Activated CD4-positive, alpha-beta T cell treated with anti-CD3 and anti-CD28 coated beads, Interleukin-2, Interleukin-4, amounts not matched to agents 100 ng/mL and 50 ng/mL, durations not matched to agents 16 hours and 8 hours (primary cell): ENCODE measurements at places on chromosomes 4 and X.

- DNase-seq = no peak
Measured at GRCh38 chr4:159173886-159174285, 71.0 kb downstream of the RAPGEF2 start.

DNA sequence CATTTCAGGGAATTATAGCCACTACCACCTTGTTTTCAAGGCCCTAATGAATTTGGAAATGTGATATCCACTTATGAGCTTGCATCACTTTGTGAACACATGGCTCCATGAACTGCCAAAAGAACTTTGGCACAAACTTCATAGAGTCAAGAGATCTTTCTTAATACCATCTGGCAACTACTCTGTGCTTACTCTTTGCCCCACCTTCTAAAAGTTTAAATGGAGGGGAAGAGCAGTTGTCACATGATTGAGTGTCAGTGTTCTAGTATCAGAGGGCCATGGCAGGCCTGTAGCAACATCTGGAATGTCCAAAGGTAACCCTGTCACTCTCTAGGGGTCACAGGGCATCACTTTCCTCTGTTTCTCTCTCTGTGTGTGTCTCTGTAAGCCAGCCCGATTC is 2.6 kb upstream of the ADH1B start:
- DNase-seq = no peak

DNA sequence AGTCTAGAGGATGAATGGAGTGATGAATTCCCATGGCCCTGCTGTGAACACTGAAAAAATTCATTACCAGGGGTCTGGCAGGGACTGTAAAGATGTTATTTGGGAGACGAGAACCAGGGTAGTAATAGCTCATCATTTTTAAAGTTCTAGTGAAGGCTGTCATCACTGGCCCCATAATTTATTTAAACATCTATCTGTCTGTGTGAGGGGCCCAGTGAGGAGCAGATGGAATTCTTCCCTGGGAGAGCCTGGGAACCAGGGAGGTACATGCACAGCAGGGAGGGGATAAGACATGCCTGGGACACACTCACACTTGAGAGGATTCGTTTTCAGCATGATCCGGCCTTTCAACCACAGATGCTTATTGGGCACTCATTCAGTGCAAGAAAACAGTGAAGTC is 162.0 kb downstream of the PDGFRA start:
- DNase-seq = no peak

DNA sequence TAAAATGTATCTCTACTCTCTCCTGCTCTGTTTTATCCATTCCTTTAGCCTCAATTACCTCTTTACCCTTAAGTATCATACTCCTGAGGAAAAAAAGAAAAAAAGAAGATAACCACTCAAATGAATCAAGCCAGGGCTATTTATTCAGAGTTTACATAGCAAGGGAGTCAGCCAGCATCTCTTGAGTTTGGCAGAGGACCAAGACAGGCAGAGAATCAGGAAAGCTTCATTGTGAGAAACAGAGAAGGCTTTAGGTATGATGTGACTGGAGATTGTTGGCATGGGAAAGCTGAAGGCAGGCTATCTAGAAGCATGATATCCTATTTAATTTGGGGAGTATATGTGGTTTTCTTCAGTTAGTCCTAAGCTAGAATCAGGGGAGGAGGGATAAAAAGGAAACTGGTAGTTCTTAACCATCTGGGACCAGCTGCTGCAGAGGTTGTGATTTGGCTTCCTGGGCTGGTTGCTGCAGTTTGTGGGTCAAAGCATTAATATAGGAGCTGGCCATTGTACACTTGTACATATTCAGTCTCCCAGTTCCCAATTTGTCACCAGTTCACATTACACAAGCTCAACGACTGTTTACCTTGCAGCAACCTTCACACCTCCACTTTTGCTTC is 11.2 kb downstream of the APELA start:
- no peak for DNase-seq

- no peak for DNase-seq
Measured at GRCh38 chr4:146165840-146166239, 9.7 kb upstream of the LSM6 start.

GRCh38 chr4:158811704-158812103 is 42.9 kb downstream of the FNIP2 start:
- DNase-seq = no peak

DNA sequence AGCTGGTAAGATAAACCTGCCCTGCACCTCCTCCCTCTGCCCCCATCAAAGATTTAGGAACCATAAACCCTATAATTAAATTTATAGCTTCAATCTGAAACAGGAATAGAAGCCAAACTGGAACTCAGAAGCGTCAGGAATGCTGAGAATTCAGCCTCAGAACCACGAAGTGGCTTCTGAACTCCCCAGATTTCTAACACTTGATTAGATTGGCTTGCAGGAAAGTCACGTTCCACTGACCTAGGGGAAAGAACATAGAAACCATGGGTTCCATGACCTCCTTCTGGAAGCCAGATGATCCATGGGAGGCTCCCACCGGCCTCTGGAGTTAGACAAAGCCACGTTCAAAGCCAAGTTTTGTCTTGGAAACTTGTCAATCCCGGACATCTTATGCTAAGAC is 356.5 kb downstream of the MID1IP1 start:
- no peak for DNase-seq

DNA sequence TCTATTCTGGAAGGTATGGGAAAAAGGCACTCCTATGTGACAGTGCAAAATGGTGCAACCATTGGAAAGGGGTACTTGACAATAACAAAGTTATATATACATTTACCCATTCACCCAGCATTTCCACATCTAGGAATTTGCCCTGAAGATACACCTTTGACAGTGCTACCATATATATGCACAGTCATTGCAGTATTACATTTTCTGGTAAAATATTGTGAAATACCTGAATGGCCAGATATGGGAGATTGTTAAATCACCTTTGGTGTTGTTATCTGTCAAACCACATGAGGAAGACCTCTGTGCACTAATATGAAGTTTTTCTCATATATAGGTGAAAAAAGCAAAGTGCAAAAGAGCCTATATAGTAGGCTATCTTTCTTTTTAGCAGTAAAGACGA is 53.5 kb downstream of the SMAD1 start:
- no peak for DNase-seq

GRCh38 chr4:156109943-156110900 is 156.6 kb upstream of the CTSO start:
- no peak for DNase-seq

DNA sequence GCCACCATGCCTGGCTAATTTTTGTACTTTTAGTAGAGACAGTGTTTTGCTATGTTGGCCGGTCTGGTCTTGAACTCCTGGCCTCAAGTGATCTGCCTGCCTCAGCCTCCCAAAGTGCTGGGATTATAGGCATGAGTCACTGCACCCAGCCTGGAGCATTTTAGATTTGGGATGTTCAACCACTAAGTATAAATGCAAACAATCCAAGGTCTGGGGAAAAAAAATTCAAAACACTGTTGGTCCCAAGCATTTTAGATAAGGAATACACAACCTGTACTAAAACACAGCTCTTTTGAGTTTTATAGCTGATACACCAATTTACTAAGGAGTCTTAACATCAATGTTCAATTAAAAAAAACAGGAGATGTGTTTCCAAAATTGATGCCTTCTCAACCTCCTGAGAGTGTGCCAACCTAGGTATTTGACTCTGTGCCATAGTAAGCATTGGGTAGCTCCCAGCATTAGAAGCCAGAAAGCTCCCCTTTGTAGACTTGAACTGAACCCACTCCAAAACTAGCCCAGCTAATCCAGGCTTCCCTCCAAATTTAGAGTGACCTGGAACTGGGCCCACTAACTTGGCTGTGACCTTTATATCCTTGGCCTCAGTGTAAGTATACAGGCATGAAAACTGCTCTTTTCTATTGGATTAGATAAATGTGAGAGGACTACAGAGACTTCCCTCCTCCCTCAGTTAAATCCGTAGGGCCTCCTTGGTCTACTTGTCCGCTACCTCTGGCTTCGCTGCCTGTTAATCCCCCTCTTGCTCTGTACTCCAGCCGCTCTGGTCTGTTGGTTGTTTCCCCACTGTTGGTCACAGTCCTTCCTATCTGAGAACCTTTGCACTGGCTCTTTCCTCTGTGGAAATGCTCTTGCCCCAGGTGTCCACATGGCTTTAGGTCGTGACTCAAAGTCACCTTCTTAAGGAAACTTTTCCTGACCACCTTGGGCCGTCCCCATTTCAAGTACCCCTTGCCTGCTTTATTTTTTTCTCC is 77.6 kb downstream of the CCKAR start:
- DNase-seq = no peak

- DNase-seq = no peak
Measured at GRCh38 chr4:10891866-10892265, 207.3 kb upstream of the CLNK start.

- no peak for DNase-seq
Measured at GRCh38 chr4:42327323-42327722, 70.0 kb upstream of the SHISA3 start.

GRCh38 chr4:140094438-140095420 is 59.3 kb downstream of the MAML3 start:
- DNase-seq = no peak

GRCh38 chrX:41085512-41085877 is 250 bp downstream of the USP9X start:
- peak; percentile 75 for DNase-seq

DNA sequence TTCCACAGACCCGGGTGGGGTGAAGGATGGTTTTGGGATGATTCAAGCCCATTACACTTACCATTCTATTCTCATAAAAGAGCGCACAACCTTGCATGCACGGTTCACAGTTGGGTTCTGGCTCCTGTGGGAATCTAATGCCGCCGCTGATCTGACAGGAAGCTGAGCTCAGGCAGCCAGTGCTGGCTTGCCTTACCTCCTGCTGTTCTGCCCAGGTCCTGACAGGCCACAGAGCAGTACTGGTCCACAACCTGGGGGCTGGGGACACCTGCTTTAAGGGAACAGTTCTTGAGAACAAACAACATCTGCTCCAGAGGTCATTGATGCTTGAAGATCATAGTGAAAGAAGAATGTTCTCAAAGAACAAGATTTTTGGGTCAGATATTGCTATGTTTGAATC is 8.0 kb upstream of the HS3ST1 start:
- no peak for DNase-seq

DNA sequence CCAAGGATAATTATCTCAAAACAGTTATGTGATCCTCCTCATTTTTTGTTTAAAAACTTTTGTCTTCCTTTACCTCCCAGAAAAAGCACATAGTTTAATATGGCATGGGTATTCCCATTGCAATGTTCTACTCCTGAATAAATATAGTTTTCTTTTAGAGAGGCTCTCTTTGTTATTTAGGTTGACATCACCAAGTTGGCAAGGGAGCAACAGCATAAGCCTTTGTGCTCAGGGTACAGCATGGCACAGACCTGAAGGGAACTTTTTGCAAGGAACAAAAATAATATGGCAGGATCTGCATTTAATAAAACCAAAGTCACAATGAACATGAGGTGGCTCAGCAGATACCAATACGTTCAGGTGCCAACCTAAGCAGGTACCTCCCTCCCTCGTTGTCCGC is 47.1 kb upstream of the NPY2R start:
- no peak for DNase-seq

GRCh38 chr4:78644063-78644691 is 92.6 kb downstream of the ANXA3 start:
- no peak for DNase-seq

- peak; percentile 6 for DNase-seq
Measured at GRCh38 chr4:17385403-17385802, 126.5 kb downstream of the QDPR start.

- DNase-seq = no peak
Measured at GRCh38 chrX:137172317-137172948, 138.6 kb upstream of the GPR101 start.

GRCh38 chr4:144288011-144288903 is 147.7 kb upstream of the GYPA start:
- DNase-seq = peak; percentile 0

DNA sequence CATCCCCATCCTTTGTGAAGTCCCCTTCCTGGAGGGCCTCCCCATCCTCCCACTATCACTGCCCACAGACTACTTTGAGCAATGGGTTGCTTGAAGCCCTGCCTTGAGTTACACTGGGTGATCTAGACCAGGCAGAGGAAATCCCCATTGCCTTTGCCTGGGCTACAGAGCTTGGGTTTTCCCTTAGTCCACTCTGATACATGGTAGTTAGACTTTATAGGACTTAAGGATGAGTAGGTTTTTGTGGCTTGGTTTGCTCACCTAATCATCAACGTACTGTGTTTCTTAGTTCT is 56.6 kb downstream of the TMEM131L start:
- peak; percentile 66 for DNase-seq

GRCh38 chrX:134533952-134534351 is 74.0 kb downstream of the HPRT1 start:
- no peak for DNase-seq

GRCh38 chrX:150763810-150764209 is 70.6 kb downstream of the MTMR1 start:
- no peak for DNase-seq

GRCh38 chr4:19494961-19495360 is 756.7 kb upstream of the SLIT2 start:
- no peak for DNase-seq

- no peak for DNase-seq
Measured at GRCh38 chr4:26889356-26889755, 28.7 kb downstream of the STIM2 start.

DNA sequence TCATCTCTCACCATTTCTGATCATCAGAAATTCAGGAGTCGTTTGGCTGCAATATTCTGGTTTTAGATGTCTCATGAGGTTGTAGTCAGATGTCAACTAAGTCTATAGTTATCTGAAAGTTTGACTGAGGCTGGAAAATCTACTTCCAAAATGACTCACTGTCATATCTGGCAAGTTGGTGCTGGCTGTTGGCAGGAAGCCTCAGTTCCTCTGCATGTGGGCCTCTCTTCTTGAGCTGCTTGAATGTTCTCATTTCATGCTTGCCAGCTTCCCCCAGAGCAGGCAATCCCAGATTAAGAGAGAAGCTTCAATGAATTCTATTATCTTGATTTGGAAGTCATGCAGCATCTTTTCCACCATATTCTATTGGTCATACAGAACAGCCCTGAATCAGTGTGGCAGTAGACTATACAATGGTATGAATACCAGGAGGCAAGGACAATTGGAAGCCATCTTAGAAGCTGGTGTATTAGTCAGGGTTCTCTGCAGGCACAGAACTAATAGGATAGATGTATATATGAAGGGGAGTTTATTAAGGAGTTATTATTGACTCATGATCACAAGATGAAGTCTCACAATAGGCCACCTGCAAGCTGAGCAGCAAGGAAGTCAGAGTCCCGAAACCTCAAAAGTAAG is 46.8 kb upstream of the ELF2 start:
- peak; percentile 72 for DNase-seq
